ENCODE measurements at places on chromosomes 4 and X.

GRCh38 chr4:112973750-112974251 lies 75.7 kb upstream of the ANK2 start:
- no peak for DNase-seq

DNA sequence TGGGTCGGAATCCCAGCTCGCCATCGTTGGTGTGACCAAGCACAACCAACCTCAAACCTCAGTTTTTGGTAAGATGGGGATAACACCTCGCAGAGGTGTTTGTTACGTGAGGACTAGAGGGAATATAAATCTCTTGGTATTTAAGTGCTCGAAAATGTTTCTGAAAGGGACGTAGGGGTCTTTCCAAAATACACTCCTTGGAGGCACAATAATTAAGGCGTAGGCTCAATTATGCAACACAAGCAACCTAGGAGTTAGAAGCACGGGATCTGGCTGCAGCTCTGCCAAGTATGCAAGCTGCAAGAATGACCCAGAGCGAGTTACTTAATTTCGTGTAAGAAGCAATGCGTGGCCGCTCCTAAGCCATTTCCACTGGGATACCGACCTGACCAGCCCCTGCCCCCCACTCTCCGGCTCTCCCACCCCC lies 552 bp downstream of the ADH5 start:
- peak; percentile 0 for DNase-seq

DNA sequence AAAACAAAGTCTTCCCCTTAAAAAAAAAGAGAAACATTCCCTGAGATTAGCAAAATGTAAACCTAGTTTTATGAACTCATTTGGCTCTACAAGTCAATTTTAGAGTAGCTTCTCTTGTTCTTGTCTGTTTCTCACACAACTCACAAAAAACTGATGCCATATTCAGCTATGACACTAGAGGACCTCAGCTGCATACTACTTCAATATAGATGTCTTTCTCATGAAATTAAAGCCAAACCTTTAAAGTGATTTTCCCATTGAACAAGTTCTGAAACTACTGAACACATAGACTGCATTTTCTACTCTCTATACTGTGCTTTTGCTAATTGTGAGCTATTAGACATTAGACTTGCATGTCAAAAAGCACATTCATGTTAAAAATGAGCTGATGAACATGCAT lies 49.8 kb downstream of the TBCK start:
- no peak for DNase-seq

DNA sequence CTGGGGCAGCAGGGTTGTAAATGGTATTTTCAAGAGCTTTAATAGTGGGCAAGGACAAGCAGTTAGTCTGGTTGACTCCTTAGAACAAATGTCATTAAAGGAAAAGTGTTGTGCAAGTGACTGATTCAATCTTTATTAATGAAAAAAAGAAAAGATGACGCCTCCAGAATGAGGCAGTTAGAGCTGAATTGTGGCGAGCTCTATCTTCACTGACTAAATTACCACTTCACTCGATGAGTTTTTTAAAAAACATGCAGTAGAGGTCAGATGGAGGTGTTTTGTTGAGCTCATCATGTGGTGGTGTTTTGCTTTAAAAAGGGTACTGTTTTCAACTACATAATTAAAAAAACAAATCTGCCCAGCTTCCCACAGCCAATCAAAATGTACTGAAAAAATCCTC lies 28.1 kb upstream of the TENM3 start:
- DNase-seq, result no peak

DNA sequence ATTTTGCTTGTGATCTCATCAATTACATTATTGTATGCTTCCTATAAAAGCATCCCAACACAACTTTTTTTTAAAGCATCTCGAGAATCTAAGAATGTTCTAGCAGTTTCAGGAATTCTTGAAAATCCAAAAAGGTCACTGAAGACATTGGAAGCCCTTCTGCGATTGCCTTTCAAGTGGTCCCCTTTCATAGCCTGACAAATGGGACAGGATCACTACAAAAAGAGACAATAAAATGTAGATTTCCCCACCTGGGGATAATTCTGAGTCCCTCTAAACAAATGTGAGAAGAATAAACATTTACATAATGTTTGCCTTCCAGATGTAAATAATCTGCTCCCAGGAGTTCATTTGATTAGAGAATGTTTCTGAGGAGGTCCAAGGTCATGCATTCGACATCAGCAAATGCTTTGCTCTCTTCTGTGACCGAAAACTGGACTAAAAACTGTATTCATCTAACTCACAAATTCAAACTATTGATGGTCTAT lies 116.0 kb downstream of the COL25A1 start:
- DNase-seq, result no peak

DNA sequence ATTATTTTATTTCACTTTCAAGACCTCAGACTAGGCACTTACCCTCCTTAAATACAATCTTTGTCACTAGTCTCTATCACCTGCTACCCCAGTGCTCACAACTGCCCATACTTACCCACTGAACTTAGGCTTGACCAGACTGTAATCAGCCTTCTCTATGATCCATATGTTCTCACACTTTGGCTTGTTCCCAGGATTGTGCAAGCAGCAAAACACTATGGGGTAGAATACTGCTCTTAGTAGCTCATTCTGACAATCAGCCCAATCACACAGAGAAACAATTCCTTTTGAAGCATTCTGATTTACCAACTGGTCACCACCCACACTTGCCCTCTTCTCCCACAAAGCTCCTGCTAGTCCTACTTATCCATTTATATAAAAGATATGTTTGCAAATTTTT lies 878.3 kb downstream of the FSTL5 start:
- DNase-seq, result no peak

DNA sequence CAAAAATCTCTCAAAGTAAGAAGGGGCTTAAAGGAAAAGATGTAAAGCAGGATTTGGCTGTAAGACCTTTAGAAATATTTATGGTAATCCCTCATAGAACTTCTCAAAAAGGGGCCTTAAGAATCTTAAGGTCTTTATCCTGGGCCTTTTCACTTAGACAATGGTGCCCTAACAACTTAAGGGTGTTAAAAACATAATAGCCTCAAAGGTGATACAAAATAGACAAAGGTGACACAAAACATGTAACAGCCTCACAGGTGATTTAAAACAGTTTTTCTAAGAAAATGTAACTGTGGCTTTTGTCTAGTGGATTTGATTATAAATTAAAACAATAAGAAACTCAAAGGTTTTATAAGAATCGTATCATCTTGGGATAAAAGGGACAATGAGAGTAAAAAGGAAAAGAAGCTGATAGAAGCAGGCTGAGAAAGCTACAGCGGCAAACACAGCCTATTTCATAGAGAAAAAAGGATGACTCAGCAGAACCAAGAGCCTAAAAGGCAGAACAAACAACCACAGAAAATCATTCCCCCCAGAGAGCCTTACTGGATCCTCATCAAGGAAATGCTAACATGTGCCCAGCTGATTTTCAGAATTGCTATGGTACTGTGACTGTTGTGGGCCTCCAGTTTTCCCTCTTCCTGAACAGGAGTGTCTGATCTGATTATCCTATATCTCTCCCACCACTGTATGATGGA lies 164.3 kb downstream of the STPG2 start:
- DNase-seq, result no peak

DNA sequence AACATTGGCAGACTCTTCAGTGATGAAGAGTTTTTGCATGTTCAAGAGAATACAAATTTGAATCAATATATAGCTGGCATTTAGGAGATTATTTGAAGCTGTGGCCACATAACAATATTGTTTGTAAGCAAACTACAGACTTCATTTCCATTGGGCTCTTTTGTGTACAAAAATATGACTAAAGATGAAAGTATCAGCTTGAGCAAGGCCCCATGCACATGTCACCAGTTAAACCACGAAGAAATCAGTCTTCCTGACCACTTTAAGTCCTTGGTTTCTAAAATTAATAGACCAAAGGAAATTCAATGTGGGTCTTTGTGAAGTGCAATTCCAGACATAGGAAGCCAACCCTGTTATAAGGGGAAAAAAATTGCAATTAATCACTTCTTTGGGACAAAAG lies 1664.6 kb upstream of the ADGRL3 start:
- DNase-seq, result no peak

- no peak for DNase-seq
Measured at GRCh38 chr4:118888666-118889311, at the start of gene SYNPO2. TSS of gene SYNPO2 (plus strand) at chr4:118888854. CDS start at chr4:118889037, 183 bp downstream.

DNA sequence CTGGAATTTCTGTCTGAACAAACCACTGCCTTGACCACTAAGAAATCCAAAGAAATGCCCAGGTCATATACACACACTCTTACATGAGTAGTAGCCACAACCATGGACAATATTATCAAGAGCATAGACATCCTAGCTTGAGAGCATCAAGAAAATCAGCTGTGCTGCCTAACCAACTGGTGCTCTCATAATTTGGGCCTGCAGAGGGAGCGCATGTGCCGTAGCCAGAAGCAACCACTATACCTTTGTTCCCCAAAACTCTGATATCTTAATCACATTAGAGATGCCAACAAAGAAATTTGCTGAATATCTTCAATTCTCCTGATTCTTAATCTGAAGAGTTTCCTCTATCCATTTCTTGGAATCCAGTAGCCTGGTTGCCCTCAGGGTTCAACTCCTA lies 163.6 kb downstream of the ZNF674 start:
- peak; percentile 2 for DNase-seq

- DNase-seq, result no peak
Measured at GRCh38 chr4:177957596-177958360, 515.5 kb upstream of the AGA start.

GRCh38 chr4:155450676-155451075 lies 73.9 kb upstream of the MAP9 start:
- no peak for DNase-seq

DNA sequence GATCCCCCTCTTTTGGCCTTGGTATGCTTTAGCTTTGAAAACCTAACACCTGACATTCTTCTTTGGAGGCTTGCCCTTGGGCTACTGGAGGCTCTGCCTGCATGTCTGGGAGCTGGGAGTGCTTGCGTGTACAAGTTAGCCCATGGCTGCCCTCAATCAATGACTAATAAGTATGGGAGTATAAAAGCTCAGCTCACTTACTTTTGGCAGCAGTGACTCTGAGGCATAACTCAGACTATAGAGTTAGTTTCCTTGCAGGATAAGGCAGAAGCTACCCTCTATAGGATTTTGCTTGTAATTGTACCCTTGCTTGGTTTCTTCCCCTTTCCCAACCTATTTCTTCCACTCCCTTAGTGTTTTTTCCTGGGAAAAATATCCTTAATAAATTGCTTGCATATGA lies 247.9 kb downstream of the PPP1R2C start:
- DNase-seq, result no peak

DNA sequence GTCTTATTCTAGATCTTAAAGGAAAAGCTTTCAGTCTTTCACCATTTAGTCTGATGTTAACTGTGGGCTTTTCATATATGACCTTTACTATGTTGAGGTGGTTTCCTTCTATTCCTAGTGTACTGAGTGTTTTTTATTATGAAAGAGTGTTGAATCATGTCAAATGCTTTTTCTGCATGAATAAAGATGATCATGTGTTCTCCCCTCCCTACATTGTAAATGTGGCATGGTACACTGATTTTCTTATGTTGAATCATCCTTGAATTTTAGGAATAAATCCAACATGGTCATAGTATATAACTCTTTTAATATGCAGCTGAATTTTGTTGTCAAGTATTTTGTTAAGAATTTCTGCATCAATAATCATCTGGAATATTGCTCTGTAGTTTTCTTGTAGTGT lies 4.3 kb downstream of the CLGN start:
- no peak for DNase-seq

DNA sequence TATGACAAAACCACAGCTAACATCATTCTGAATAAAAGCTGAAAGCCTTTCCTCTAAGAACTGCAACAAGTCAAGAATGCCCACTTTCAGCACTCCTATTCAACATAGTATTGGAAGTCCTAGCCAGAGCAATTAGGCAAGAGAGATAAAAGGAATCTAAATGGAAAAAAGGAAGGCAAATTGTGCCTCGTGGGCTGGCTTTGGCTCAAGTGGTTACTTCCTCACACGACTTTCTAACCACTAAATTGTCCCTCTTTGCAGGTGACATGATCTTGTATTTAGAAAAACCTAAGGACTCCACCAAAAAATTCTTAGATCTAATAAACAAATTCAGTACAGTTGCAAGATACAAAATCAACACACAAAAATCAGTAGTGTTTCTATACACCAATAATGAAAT lies 57.2 kb downstream of the SCML2 start:
- no peak for DNase-seq

- no peak for DNase-seq
Measured at GRCh38 chr4:6910340-6910959, 824 bp downstream of the TBC1D14 start.

DNA sequence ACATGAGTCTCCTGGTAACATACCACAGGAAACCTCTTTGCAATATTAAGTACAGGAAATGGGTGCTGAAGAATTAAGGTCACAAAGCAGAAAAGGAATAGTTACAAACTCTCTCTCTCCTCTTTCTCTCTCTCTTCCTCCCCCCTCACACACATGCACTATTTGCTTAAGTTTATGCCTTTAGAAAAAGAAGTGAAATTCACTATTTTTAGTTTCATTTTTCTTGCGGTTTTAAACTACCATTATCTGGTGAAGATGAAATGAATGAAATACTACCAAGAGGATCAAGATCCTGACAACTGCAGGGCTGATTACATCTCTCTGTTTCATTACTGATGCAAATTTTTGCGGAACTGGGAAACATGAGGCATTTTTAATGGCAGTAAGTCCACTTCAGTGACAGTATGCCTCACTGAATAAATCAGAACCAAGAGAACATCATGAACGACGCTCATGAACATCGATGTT lies 64.3 kb upstream of the FTHL17 start:
- DNase-seq, result no peak

DNA sequence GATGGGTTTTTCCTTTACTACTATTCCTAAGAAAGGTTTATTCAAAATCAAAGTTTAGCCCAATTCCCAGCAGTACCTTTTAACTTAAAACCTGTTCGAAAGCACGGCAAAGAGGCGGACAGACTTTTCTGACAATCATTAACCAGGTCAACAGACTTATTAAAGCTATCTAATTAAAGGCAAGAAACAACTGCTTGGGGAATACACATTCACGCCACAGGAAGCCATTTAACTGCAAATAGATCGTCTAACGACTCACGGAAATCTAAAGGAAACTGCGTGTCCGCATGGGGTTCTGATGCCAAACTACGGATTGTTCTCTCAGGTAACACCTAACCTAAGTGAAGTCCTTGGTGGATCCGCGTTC lies 663 bp upstream of the USP53 start:
- DNase-seq, result no peak

GRCh38 chrX:92241249-92241648 lies 462.1 kb downstream of the PCDH11X start:
- no peak for DNase-seq
